ENCODE measurements at places on chromosomes 5 and 9. TPM values are rescaled to one million over a fixed set of nuclear protein-coding genes. Genes with fewer than 3 reads are reported as not detected.

DNA sequence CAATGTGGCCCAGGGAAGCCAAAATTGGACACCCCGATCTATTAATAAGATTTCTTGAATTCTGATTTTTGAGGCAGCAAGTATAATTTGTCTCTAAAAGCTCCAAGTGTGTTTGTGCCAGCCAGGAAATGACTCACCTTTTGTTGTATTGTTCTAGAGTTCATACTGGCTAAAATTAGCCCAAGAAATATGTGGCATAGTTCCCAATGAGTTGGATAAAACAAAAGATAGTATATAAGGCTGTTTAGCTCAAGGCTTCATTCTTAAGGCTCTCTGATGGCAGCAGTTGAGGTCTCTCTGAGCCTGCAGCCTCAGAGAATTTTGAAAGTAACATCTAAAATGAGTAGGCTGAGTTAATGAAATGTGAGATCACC lies 21.6 kb downstream of the HMGXB3 start:
- DNase-seq: peak; percentile 7

DNA sequence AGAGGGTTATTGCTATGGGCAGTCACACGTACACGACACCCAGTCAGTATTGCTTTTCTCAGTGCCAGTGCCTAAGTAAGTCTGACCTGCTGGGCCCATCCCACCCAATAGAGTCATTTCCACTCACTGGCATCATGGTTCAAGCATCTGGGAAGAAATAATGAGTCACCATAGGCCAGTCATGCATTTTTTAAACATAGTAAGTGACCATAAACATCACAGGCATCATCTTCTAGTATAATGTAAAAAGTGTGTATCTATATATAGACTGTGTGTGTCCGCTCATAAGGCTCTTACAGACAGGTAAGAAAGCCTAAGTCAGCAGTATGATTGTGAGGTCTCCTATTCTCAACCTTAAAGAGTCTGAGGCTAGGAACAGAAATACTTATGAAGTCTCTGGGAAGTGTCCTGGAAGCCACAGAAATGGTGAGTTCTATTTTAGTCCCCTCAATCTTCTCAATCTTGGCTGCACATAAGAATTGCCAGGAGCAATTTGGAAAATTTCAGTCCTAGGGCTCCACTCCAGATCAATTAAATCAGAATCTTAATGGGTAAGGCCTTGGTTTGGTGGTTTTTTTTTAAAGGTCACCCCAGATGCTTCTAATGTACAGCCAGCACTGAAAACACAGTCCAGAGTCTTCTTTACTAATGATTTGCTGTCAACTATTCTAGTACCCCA lies 65.2 kb downstream of the ZNF366 start:
- DNase-seq: no peak

DNA sequence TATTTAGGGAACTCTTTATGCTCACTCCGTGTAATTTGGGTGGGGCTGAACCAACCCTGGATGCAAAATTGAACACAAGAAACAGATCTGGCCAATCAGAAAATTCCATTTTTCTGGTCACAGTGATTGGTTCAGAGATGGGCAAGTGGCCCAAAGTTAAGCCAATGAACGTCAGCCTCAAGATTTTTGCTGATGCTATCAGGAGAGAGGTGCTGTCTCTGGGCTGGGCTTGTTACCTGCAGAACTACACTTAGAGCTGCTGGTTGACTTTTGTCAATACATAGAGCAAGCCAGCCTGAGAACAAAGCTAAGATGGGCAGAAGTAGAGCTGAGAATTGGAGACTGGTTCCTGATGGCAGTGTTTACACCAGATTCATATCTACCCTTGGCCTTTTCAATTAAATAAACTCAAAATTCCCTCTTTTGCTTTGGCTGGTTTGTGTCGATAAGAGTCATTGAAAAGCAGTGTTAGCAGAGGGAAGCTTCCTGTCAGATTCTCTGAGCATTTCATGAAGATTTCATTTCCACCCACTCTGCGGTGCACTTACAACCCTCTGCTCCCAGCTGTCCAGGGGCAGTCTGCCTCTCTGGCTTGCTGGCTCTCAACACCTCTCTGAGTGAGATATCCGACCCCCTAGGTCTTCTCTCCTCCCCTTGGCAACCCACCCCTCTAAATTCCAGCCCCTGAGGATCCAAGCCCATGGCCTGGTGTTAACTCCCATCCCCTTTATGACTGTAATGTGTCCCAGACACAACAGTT lies 64.5 kb upstream of the PPARGC1B start:
- no peak for DNase-seq

- DNase-seq: peak; percentile 66
Observed at GRCh38 chr9:111037356-111037707, 938 bp downstream of the LPAR1 start.

GRCh38 chr5:126280846-126281245 lies 142.4 kb upstream of the GRAMD2B start:
- peak; percentile 19 for DNase-seq

GRCh38 chr9:82201196-82201595 lies 212.6 kb downstream of the SPATA31D1 start:
- DNase-seq: no peak

The RNF208 gene
- total RNA-seq: not detected

The TCF7 gene
- 0.82 TPM for total RNA-seq

DNA sequence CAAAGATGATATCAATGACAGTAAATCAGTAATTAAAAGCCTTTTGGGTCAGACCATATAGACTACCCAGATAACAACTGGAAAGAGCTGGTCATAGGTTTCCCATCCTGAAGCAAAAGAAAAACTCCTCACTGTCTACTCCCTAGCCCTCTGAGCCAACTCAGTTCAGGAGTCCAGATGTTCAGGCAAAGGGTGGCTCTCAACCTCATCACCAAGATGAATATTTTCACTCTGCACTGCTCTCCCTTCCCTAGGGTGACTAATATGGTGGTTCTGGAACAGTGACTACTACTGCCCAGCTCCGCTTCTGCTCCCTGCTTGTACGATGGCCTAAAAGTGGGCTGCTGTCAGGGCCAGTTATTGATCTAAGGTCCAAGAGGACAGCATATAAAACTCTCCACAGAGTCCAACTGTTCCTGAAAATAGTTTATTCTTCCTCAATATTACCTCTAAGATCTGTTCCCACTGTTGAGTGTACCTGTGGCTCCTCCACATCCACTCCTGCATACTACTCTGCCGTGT lies 263.4 kb upstream of the SLC30A5 start:
- DNase-seq: no peak

GRCh38 chr9:120436983-120437475 lies 142.9 kb downstream of the CDK5RAP2 start:
- no peak for DNase-seq

GRCh38 chr5:139342423-139342723 lies 719 bp downstream of the PAIP2 start:
- no peak for DNase-seq

The TSPAN17 gene
- total RNA-seq: 20.5 TPM

The DOCK2 gene
- 11.5 TPM for total RNA-seq

DNA sequence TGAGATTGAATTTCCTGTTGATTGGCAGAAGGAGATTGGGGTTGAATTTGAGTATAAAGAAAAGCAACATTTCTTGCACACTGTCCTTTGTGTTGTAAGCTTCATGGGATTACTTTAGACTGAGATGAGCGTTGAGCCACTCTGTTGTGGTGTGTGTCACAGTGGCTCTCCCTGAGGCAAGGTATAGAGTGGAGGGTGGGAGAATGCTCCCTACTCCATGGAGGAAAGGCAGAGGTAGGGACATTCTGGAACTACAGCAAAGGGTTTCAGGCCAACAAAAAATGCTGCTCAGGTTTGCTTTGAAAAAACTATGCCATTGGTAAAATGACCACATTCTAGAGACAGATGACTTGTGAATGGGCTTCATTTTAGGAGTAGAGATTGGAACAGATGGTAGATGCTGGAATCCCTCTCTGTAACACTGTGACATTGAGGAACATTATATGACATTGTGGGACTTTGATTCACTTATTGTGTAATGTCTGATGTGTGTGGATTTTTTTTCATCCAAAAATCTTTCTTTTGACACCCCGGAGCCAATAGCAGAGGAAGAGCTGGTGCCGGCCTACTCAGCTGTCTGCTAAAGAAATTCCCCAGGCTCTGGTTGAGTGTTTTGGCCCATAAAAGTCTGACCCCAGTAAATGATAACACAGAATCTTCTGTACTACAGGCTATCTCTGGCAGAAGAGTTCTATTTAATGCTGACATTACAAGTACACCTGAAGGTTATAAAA lies 6.2 kb upstream of the CEP120 start:
- no peak for DNase-seq

GRCh38 chr5:24773261-24773660 lies 128.5 kb upstream of the CDH10 start:
- DNase-seq: no peak

The TJP2 gene
- total RNA-seq: 46.3 TPM

DNA sequence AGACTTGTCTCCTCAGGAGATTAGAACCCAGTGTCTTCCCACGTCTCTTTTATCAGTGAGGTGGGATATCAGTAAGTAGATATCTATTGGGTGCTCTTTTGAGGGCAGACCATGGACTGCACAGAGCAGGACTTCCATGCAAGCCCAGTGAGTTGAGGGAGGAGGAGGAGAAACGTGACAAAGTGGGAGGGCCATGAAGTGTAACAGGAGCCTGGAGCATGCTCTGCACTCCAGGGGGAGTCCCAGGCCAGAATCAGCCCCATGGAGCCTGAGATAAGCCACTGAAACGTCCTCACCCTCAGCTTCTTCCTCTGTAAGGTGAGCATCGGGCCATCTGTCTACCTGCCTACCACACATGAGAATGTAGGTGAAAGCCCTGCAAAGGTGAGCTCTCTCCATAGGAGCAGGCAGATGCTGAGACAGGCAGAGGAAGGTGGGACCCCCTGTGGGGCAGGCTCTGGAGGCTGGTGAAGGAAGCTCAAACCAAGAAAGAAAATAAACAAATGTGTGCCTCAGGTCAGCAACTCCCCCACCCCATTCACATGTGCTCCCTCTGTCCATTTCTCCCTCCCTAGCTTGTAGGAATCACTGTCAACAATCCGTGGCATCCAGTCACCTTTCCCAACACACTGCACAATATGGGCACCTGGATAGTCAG lies 87.4 kb downstream of the NRG2 start:
- no peak for DNase-seq

GRCh38 chr9:99486684-99487083 lies 264.6 kb downstream of the SEC61B start:
- DNase-seq: no peak

The CEL gene
- total RNA-seq: 0.41 TPM

DNA sequence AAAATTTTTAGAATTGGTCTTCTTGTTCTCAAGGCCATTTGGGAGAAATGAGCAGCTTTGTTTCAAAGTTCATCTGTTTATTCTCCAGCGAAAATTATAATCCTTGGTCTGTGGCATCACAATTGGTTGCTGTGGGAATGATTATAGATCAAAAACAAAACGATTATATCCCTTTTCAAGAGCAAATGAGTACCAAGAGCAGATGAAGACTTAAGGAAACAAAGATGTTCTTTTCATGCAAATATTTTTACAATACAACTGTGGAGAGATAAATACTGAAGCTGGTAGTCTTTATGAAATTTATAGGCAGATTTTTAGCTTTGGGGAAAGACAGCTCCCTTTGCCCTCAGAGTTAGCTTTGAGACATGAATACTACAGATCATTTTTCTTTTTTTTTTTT lies 620.8 kb upstream of the DMAC1 start:
- DNase-seq: no peak

DNA sequence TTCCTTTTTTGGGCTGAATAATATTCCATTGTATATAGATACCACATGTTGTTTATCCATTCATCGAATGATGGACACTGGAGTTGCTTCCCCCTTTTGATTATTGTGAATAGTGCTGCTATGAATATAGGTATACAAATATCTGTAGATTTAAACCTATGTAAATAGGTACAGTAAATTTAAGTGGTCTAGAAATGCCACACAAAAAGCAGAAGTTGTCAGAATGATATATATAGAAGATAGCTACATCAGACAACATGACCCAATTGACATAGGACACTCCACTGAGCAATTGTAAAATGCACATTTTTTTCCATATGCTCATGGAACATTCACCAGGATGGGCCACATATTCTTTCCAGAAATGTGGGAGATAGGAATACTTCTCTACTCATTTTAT lies 77.6 kb downstream of the SMIM15 start:
- no peak for DNase-seq

DNA sequence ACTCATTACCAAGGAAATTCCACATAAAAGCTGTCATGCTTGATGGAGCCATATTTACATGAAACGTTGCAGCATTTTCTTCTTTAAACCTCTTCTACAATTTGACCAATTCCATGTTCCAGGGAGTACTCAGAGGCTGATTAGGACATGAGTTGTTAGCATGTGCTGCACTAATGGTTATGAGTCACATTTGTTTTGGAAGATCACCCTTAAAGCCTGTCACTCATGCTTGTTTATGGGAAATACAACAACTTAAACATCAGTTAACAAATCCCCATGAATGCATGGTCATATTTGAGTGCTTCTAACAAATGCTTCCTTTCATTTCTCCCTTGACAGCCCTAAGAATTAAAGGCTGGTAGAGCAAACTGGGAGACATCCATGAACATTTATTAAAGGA lies 156.1 kb downstream of the GHR start:
- no peak for DNase-seq

- no peak for DNase-seq
Observed at GRCh38 chr5:141374627-141375026, 936 bp downstream of the PCDHGA6 start.

The TMEM174 gene
- not detected for total RNA-seq

DNA sequence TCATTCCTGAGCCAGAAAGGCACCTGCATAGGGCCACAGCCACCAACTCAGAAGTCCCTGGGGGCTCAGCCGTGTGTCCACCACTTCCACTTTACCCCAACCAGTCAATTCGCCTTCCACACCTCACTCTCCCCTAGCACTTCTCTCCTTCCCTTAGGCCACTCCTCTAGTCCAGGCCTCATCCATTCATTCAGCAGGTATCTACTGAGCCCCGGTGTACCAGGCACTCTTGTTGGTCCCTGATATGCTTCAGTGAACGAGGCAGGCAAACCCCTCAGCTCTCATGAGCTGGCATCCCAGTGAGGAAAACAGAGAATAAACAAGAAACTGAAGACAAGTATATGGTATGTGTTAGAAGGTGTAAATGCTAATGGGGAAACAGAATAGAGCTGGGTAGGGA lies 28.7 kb downstream of the NDUFA8 start:
- DNase-seq: no peak

GRCh38 chr9:37784291-37784615 lies 611 bp downstream of the EXOSC3 start:
- DNase-seq: no peak

DNA sequence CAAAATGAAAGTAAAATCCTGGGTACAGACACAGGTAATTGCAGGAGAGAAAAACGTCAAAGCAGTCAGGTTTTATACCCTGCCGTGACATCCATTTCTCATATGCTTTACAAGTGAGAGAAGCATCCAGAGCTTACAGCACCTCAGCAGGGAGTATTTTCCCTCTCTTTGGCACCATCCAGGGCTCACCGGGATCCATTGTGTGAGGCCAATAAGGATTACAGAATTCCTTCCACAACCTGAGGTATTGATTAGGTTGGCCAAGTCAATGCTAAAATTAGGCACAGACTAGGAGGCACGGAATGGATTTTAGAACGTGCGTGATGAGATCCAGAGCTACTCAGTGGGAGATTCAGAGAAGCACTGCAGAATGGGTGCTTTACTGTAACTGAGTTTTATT lies 296.6 kb downstream of the FBXL7 start:
- DNase-seq: no peak
